ENCODE measurements at places on chromosomes 2 and 18. TPM values are rescaled to one million over a fixed set of nuclear protein-coding genes. Genes with fewer than 3 reads are reported as not detected.

- peaks cover 3% of the 10 kb centered on the region for H3K4me1 ChIP-seq
- no peak overlapping the region for H3K27ac ChIP-seq
- H3K4me3 ChIP-seq = no peak overlapping the region
- H3K27me3 ChIP-seq = no peaks in the 10 kb centered on the region
These were observed 106.4 kb upstream of the SMIM21 start for GRCh38 chr18:75533950-75534349.

Gene DLGAP1
- total RNA-seq = not detected

DNA sequence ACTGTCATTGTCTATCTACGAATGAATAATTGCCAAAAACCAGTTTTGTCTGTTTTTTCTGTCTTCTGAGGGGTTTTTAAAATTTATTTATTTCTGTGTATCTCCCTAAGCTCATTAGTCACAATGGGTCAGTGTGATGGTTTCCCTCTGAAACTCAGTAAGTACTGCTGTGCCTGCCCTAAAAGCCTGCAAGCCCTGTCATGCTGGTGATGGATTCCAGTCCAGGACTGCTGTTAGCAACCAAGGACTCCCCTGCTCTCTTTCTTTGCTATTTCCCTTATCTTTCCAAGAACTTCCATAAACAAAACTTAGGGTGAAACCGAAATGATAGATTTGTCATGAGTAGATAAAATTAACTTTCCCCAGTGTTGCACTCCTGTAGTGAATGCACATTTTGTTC lies 11.8 kb upstream of the DSG2 start:
- DNase-seq = no peak
- H3K27me3 ChIP-seq = no peaks in the 10 kb centered on the region
- H3K4me1 ChIP-seq = no peaks in the 10 kb centered on the region
- H3K4me3 ChIP-seq = no peak overlapping the region
- H3K27ac ChIP-seq = no peak overlapping the region
- H3K36me3 ChIP-seq = no peaks in the 10 kb centered on the region

DNA sequence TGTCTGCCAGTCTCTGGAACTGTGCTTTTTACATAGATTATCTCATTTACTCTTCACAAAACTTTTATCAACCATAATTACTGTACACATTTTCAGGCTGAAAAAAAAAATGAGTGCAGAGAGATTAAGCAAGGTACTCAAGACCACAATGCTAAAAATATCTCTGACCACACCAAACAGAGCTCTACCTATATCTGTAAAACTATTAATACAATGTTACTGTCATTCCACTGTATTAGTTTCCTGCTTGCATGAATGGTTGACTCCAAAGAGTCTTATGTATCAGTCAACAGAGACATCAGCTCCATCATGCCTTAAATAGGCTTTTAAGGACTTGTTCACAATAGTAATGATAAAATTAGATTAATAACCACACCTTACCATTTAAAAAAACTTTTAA lies 134.7 kb upstream of the CCDC150 start:
- H3K27ac ChIP-seq = no peak overlapping the region
- H3K27me3 ChIP-seq = no peaks in the 10 kb centered on the region
- H3K36me3 ChIP-seq = no peaks in the 10 kb centered on the region
- H3K4me3 ChIP-seq = no peak overlapping the region
- no peak for DNase-seq

Gene RUFY4
- total RNA-seq = not detected

- no peaks in the 10 kb centered on the region for H3K36me3 ChIP-seq
- no peaks in the 10 kb centered on the region for H3K27me3 ChIP-seq
- peak; percentile 21 for DNase-seq
- no peak overlapping the region for H3K4me3 ChIP-seq
- peaks cover 44% of the 10 kb centered on the region for H3K4me1 ChIP-seq
These were observed 402.0 kb upstream of the MMADHC start for GRCh38 chr2:149989447-149990063.

DNA sequence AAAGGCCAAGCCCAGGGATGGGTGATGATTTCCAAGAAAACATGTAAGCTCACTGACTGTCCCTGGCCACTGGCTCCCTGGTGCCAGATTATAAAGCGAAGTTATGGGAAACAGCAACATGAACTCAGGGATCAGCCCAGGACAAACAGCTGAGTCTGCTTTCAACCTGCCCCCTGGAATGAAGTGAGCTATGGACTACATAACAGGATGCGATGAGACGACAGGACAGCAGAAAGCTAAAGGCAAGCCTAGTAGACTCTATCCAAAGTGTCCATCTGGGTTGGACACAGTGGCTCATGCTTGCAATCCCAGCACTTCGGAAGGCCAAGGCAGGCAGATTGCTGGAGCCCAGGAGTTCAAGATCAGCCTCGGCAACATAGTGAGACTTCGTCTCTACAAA lies 16.6 kb upstream of the KCMF1 start:
- DNase-seq = no peak
- no peak overlapping the region for H3K27ac ChIP-seq
- no peaks in the 10 kb centered on the region for H3K27me3 ChIP-seq
- H3K36me3 ChIP-seq = no peaks in the 10 kb centered on the region
- H3K4me3 ChIP-seq = no peak overlapping the region
- peaks cover 18% of the 10 kb centered on the region for H3K4me1 ChIP-seq

DNA sequence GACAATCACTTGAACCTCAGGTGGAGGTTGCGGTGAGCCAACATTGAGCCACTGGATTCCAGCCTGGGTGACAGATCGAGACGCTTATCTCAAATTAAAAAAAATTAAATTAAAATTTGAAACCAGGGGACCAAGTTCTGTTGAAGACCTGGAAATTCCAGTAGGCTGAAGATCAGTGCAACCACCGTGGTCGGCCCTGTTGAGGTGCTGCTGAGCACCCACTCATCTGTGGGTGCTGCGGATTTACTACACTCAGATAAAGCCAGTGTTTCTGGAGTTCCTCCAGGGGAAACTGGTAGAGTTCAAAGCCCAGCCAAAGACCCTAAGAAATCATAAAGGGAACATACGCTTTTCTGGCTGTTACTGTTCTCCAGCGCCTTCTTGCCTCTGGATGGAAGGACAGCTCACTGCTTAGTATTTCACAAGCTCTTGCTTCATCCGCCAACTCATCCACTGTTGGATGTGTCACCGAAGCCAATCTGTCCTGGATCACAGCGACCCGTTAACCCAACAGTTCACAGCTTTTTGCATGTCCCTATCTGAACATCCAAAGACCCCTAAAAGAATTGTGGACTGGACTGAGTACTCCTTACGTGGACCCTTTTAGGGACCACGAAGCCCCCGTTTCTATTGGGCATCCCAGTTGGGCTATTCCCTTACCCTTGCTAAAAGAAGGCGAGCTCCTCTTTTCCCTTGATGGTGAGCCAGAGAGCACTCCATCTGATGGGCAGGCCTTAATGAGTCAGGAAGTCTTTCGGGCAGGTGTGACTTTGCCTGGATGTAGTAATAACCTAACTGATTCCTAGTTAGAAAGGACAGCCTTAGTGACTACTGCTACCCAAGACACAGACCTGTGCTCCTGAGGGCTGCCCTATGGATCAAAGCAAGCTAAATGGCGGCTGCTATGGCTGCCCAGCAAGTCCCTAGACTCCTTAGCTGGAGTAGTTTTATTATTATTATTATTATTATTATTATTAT lies 6.0 kb upstream of the ALPP start:
- no peak overlapping the region for H3K4me3 ChIP-seq
- H3K27ac ChIP-seq = no peak overlapping the region
- DNase-seq = peak; percentile 90

DNA sequence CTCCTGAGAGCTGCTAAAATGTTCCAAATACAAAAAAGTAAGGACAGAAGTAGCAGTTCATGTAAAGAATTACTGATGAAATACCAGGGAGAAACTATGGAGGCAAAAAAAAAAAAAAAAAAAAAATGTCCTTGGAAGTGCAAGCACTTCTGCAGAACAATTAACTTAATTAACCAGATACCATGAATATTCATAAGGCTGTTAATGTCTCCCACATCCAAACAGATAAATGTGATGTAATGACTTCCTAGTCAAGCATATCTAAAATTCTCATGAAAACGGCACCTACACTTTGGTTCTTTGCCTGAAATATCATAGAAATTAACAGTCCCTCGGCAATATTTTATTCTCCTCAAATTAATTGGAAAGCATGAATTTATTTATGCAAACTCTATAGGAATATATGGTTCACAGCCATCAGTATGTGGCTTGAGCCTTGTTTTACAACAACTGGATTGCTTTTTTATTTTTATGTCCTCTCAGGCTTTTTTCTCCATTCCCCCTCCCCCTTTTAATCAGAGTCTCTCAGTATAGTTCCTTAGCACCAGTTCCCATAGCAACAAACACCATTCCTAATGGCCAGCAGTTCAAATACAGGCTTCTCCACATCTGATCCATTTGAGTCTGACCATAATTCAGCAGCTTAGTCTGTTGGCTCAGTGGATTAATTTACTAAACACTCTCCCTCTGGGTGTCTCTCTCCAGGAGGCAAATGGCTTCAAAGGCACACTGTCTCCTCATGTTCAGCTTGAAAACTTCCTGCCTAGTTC lies 97.1 kb downstream of the ITGA4 start:
- H3K4me3 ChIP-seq = no peak overlapping the region
- H3K36me3 ChIP-seq = no peaks in the 10 kb centered on the region
- no peak overlapping the region for H3K27ac ChIP-seq
- no peaks in the 10 kb centered on the region for H3K27me3 ChIP-seq
- no peak for DNase-seq

GRCh38 chr2:43248621-43249020 lies 22.2 kb upstream of the ZFP36L2 start:
- no peak overlapping the region for H3K27ac ChIP-seq
- peaks cover 4% of the 10 kb centered on the region for H3K36me3 ChIP-seq
- DNase-seq = no peak
- no peaks in the 10 kb centered on the region for H3K27me3 ChIP-seq
- H3K4me3 ChIP-seq = no peak overlapping the region

Gene ABHD1
- under 0.01 TPM for total RNA-seq

- H3K4me1 ChIP-seq = no peaks in the 10 kb centered on the region
- H3K27ac ChIP-seq = no peak overlapping the region
- no peaks in the 10 kb centered on the region for H3K36me3 ChIP-seq
These were observed 87.6 kb upstream of the ODC1 start for GRCh38 chr2:10535703-10536102.

GRCh38 chr18:22300665-22301636 lies 116.8 kb downstream of the CTAGE1 start:
- H3K4me1 ChIP-seq = no peaks in the 10 kb centered on the region
- DNase-seq = peak; percentile 21
- H3K4me3 ChIP-seq = no peak overlapping the region
- H3K36me3 ChIP-seq = no peaks in the 10 kb centered on the region
- no peak overlapping the region for H3K27ac ChIP-seq

DNA sequence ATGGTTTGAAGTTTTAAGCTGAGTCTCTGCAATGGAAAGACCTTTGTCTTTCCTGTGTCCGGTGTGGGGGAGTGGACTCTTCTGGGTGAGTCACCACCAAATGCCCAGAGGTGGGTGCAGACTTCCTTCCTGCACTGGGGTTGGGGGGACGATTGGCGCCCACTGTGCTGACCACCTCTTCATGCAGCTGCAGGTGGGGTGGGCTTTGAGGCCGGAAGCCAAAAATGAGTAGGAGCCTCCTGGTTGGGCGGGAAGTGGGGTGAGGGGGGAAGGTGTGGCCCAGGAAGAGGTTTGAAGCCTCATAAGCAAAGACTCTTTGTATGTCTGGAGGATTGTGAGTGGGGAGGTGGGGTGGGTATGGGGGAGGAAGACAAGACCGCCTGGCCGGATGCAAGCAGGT lies 27.6 kb downstream of the PAX8 start:
- H3K27ac ChIP-seq = no peak overlapping the region
- no peak overlapping the region for H3K4me3 ChIP-seq
- peaks cover 6% of the 10 kb centered on the region for H3K4me1 ChIP-seq
- no peak for DNase-seq

GRCh38 chr2:128801576-128801975 lies 482.9 kb upstream of the HS6ST1 start:
- DNase-seq = no peak
- H3K27me3 ChIP-seq = no peaks in the 10 kb centered on the region
- H3K4me3 ChIP-seq = no peak overlapping the region
- H3K4me1 ChIP-seq = no peaks in the 10 kb centered on the region
- no peak overlapping the region for H3K27ac ChIP-seq

GRCh38 chr2:220556658-220557057 lies 929.2 kb downstream of the SLC4A3 start:
- no peak overlapping the region for H3K4me3 ChIP-seq
- no peaks in the 10 kb centered on the region for H3K36me3 ChIP-seq
- no peak overlapping the region for H3K27ac ChIP-seq
- no peaks in the 10 kb centered on the region for H3K4me1 ChIP-seq
- DNase-seq = no peak
- H3K27me3 ChIP-seq = no peaks in the 10 kb centered on the region

Gene MARCHF4
- 1.5 TPM for total RNA-seq

Gene GALM
- total RNA-seq = 54.2 TPM

Gene SLC14A1
- total RNA-seq = 136 TPM
